ENCODE measurements at places on chromosomes 5 and 9.

GRCh38 chr5:76788362-76788761 is 30.5 kb upstream of the F2RL1 start:
- no peak for DNase-seq

DNA sequence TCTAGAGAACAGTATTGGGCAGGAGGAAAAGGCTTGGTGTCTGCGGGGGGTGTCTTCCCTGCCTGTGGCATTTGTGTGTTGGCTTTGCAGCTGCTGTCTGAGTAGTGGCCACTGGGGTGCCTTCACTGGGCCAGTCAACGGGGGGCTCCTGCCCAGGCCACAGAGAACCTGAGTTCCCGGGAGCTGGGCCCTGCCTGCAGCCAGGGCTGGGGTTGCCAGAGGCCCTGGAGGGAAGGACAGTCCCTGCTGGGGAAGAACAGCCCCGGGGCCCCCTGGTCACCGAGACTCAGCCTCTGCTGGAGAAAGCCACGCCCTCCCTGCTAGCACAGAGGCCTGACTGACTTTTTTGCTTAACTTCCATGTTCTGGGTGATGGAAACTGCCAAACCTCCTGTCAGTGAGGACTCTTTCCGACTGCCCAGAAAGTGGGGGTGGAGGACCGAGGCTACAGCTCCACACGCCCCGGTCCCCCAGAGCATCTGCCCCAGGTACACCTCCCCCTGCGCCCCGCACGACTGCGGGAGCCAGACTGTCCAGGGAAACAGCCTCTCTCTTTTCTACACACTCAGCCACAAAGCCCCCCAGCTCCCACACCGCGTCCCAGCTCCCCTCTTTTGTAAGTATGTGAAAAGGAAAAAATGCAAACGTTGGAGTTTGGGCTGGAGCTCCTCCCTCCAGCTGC is 133.4 kb downstream of the DAB2IP start:
- DNase-seq: no peak

GRCh38 chr9:75921391-75922127 is 31.1 kb downstream of the PCSK5 start:
- no peak for DNase-seq

GRCh38 chr5:151237685-151238084 is 13.8 kb upstream of the CCDC69 start:
- DNase-seq: no peak

- no peak for DNase-seq
These were observed 974.0 kb upstream of the CDH10 start for GRCh38 chr5:25618821-25619220.

DNA sequence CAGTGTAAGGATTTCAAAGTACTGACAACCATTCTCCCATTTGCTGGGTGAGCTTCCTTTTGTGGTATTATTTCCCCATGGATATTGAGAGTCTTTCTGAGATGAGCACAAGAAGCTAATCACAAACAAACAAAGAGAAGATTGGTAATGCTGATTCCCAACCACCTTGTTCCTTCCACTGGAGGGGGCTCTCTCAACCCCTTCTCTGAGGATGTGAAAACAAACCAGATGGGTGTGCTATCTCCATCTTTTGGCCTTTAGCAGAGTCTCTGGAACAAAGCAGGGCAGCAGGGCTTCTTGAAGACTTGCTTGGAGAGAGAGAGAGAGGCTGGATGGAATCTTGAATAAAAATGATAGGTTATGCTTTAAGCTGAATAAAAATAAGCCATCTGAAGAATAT is 576.7 kb upstream of the ZNF462 start:
- DNase-seq: no peak

DNA sequence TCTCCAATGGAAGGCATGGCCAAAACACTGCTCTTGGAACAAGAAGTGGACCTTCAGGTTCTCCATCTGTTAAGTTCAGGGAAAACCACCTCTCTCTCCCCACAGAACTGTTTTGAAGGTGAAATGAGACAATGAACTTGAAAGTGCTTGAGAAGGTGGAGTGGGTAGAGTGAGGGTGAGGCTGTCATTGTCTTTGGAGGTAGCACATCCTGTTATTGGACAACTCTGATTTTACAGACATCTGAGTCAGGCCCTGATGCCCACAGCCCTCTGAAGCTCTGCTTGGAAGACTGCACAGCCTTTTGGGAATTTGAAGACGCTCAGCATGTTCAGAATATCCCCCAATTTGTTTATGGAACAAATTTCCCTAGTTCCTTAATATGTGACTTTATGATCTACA is 27.6 kb upstream of the TEX48 start:
- no peak for DNase-seq
